ENCODE measurements at places on chromosomes 1 and 21. TPM values are rescaled to one million over a fixed set of nuclear protein-coding genes. Genes with fewer than 3 reads are reported as not detected.

Gene GNL2
- 58.9 TPM for total RNA-seq

Gene NTMT2
- not detected for total RNA-seq

Gene SYNJ1
- 25.6 TPM for total RNA-seq

Gene PRR9
- not detected for total RNA-seq

Gene MCM3AP
- total RNA-seq = 139 TPM

Gene SLC45A1
- total RNA-seq = 0.86 TPM

Gene NID1
- 0.10 TPM for total RNA-seq

Gene RGSL1
- total RNA-seq = not detected

Gene CHIA
- total RNA-seq = not detected

Gene MTARC1
- not detected for total RNA-seq

Gene MYBPH
- total RNA-seq = not detected

Gene OR2T35
- not detected for total RNA-seq

- DNase-seq = no peak
- H3K4me1 ChIP-seq = no peaks in the 10 kb centered on the region
- H3K27ac ChIP-seq = no peak overlapping the region
Observed at GRCh38 chr1:82587371-82587770, 786.6 kb downstream of the ADGRL2 start.

GRCh38 chr1:57258557-57259325 is 165.1 kb downstream of the DAB1 start:
- no peaks in the 10 kb centered on the region for H3K36me3 ChIP-seq
- H3K4me1 ChIP-seq = no peaks in the 10 kb centered on the region
- no peaks in the 10 kb centered on the region for H3K27me3 ChIP-seq
- H3K4me3 ChIP-seq = no peak overlapping the region
- H3K27ac ChIP-seq = no peak overlapping the region
- DNase-seq = no peak

DNA sequence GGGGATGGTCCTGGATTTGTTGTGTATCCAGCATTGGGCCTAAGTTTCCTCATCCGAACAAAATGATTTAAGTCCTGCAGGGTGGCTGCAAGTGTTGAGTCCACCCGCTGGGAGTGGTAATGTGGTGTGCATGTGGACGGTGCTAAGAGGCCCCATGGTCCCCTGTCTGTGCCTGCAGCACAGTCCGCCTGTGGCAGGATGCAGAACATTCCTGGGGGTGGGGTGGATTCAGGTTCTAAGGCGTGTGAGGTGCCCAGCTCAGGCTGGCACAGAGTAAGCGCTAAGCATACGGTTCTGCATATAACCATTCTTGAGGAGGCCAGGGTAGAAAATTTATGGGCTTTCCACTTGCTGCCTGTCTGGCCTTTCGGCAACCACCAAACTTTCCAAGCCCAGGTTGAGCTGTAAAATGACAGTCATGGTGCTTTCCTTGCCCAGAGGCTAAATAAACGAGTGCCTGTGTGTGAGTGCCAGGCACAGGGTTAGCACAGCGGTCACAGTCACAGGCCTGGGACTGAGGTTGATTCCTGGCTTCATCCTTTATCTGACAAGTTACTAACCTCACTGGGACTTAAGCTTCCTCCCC is 30.7 kb downstream of the SLC2A1 start:
- no peak for DNase-seq
- no peak overlapping the region for H3K27ac ChIP-seq
- H3K36me3 ChIP-seq = peaks cover 47% of the 10 kb centered on the region
- no peak overlapping the region for H3K4me3 ChIP-seq
- peaks cover 44% of the 10 kb centered on the region for H3K4me1 ChIP-seq

GRCh38 chr21:39221282-39221996 is 38.2 kb upstream of the PSMG1 start:
- H3K36me3 ChIP-seq = peaks cover 56% of the 10 kb centered on the region
- no peak overlapping the region for H3K4me3 ChIP-seq
- H3K27me3 ChIP-seq = no peaks in the 10 kb centered on the region

DNA sequence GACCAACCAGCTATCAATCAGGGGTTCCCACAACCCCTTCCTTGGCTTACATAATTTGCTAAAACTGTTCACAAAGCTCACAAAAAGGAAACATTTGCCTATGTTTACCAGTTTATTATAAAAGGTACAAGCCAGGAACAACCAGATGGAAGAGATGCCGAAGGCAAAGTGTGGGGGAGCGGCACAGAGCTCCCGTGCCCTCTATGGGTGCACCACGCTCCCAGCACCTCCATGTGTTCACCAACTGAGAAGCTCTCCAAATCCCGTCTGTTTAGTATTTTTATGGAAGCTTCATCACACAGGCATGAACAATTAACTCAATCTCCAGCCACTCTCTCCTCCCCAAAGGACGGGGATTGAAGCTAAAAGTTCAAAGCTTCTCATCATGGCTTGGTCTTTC is 32.9 kb downstream of the PSMG1 start:
- no peak overlapping the region for H3K27ac ChIP-seq
- no peak overlapping the region for H3K4me3 ChIP-seq
- peaks cover 3% of the 10 kb centered on the region for H3K27me3 ChIP-seq
- no peaks in the 10 kb centered on the region for H3K36me3 ChIP-seq
- no peaks in the 10 kb centered on the region for H3K4me1 ChIP-seq

- H3K27ac ChIP-seq = no peak overlapping the region
- H3K4me1 ChIP-seq = peaks cover 13% of the 10 kb centered on the region
- peaks cover 11% of the 10 kb centered on the region for H3K27me3 ChIP-seq
- H3K4me3 ChIP-seq = no peak overlapping the region
Observed at GRCh38 chr1:212594640-212595039, 13.9 kb upstream of the ATF3 start.

DNA sequence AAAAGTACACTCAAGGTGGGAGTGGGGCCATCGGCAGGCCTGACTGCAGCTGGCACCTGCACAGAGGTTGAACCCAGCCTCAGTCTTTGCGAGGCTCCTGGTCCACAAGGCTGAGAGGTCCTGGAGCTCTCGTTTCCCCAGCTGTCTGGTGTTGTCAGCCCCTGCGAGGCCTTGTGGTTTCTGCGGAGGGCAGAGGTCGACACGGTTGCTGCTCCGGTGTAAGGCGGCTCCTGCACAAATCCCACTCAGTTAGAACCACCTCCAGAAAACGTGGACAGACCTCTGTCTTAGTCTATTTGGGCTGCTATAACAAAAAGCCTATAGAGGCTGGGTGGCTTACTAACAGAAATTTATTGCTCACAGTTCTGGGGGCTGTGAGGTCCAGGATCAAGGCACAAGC is 5.8 kb downstream of the KIAA1614 start:
- no peaks in the 10 kb centered on the region for H3K4me1 ChIP-seq
- H3K4me3 ChIP-seq = no peak overlapping the region
- H3K27me3 ChIP-seq = peaks cover 5% of the 10 kb centered on the region
- no peaks in the 10 kb centered on the region for H3K36me3 ChIP-seq

- no peaks in the 10 kb centered on the region for H3K36me3 ChIP-seq
- DNase-seq = no peak
- H3K27ac ChIP-seq = no peak overlapping the region
- no peak overlapping the region for H3K4me3 ChIP-seq
Observed at GRCh38 chr1:212970085-212970484, 19.7 kb downstream of the VASH2 start.

- no peak overlapping the region for H3K4me3 ChIP-seq
- H3K27me3 ChIP-seq = no peaks in the 10 kb centered on the region
- no peaks in the 10 kb centered on the region for H3K4me1 ChIP-seq
- H3K36me3 ChIP-seq = peaks cover 19% of the 10 kb centered on the region
- no peak overlapping the region for H3K27ac ChIP-seq
Observed at GRCh38 chr1:52659356-52659755, 26.4 kb downstream of the SHISAL2A start.

- H3K27me3 ChIP-seq = no peaks in the 10 kb centered on the region
- no peak for DNase-seq
- H3K36me3 ChIP-seq = no peaks in the 10 kb centered on the region
- H3K4me1 ChIP-seq = no peaks in the 10 kb centered on the region
- H3K4me3 ChIP-seq = no peak overlapping the region
Observed at GRCh38 chr1:240682859-240683242, 70.9 kb upstream of the GREM2 start.

DNA sequence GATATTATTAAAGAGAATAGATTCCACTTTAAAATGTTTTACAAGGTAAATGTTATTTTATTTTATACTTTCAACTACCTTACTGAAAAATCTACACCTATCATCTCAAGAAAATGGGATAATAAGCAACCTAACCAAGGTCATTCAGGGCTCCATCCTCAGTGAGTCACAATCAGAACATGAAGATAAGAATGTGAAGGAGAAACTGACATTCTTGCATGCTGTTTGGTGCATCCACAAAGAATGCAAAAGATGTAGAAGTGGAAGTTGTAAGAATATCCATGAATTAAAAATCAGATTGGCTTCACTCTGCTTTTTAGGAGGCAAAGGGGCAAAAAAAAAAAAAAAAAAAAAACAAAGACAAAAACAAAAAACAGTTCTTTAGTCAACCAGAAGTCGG is 6.5 kb downstream of the WARS2 start:
- no peaks in the 10 kb centered on the region for H3K27me3 ChIP-seq
- no peak overlapping the region for H3K27ac ChIP-seq
- H3K4me1 ChIP-seq = peaks cover under 1% of the 10 kb centered on the region

DNA sequence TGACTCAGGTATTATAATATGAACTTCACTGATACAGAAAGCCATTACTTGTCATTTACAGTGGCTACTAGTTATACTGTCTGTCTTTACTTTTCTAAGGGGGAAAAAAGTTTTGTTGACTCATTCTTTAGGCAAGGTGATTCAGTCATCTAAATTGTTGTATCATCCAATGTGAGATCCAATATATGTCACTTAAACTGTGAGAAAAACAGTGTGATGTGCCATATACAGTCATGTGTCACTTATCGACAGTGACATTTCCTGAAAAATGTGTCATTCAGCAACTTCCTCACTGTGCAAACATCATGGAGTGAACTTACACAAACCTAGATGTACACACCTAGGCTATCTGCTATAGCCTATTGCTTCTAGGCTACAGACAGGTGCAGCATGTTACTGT is 57.6 kb downstream of the KCNK2 start:
- H3K27me3 ChIP-seq = no peaks in the 10 kb centered on the region
- DNase-seq = no peak
- no peaks in the 10 kb centered on the region for H3K4me1 ChIP-seq
- no peaks in the 10 kb centered on the region for H3K36me3 ChIP-seq

- H3K27me3 ChIP-seq = no peaks in the 10 kb centered on the region
- H3K4me1 ChIP-seq = no peaks in the 10 kb centered on the region
- no peak for DNase-seq
- H3K27ac ChIP-seq = no peak overlapping the region
- H3K36me3 ChIP-seq = no peaks in the 10 kb centered on the region
- H3K4me3 ChIP-seq = no peak overlapping the region
Observed at GRCh38 chr1:220410611-220411010, 117.3 kb upstream of the MARK1 start.

DNA sequence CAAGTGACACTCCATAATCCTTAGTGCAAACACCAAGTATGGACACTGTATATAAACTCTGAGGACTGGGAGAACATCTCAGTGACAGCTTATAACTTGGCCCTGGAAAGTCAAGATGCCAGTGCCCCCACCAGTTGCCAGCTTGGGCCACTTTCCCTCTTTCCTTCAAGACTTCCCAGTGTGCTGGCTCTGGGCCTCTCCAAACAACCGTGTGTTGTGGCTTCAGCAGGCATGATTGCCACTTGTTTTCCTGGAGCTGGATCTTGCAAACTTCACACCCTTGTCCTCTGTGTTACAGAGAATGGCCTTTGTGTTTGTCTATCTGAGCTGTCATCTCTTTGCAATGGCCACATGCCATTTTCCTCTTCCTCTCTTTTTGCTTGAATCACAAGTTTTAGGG is 37.0 kb downstream of the CCDC185 start:
- peaks cover 2% of the 10 kb centered on the region for H3K27me3 ChIP-seq
- no peak overlapping the region for H3K4me3 ChIP-seq
- no peak for DNase-seq

GRCh38 chr21:27795418-27795817 is 828.5 kb upstream of the ADAMTS5 start:
- no peaks in the 10 kb centered on the region for H3K27me3 ChIP-seq
- no peaks in the 10 kb centered on the region for H3K4me1 ChIP-seq
- DNase-seq = no peak
- no peak overlapping the region for H3K27ac ChIP-seq
- H3K4me3 ChIP-seq = no peak overlapping the region

- H3K4me3 ChIP-seq = no peak overlapping the region
- H3K27me3 ChIP-seq = no peaks in the 10 kb centered on the region
- DNase-seq = peak; percentile 11
- H3K27ac ChIP-seq = no peak overlapping the region
- H3K36me3 ChIP-seq = peaks cover 32% of the 10 kb centered on the region
Observed at GRCh38 chr1:180881806-180882509, 30.7 kb upstream of the KIAA1614 start.

GRCh38 chr1:229195246-229195645 is 75.7 kb upstream of the RAB4A start:
- no peaks in the 10 kb centered on the region for H3K36me3 ChIP-seq
- DNase-seq = no peak
- H3K4me3 ChIP-seq = no peak overlapping the region
- H3K27me3 ChIP-seq = no peaks in the 10 kb centered on the region
- H3K4me1 ChIP-seq = peaks cover 12% of the 10 kb centered on the region
- H3K27ac ChIP-seq = no peak overlapping the region
